Activated CD4-positive, alpha-beta T cell treated with anti-CD3 and anti-CD28 coated beads, Interleukin-2, amount 50 U/mL, for 24 hours (primary cell): ENCODE measurements at places on chromosomes 13 and 19.

DNA sequence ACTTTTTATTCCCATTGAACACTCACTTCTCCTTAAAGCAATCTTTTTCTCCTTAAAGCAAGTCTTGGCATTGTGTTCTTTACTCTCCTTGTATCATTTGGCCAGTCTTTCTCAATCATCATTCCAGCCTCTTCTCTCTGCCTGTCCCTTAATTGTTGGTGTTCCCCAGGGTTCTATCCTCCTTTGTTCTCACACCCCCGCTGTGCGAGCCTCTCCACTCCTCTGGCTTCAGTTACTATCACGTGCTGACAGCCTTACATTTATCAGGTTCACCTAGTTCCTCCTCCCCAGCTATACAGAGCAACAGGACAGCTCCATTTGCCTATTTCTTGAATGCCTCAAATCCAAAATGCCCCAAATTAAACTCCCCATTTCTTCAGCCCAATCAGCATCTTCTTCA lies 24.6 kb downstream of the CYSLTR2 start:
- no peak for DNase-seq

DNA sequence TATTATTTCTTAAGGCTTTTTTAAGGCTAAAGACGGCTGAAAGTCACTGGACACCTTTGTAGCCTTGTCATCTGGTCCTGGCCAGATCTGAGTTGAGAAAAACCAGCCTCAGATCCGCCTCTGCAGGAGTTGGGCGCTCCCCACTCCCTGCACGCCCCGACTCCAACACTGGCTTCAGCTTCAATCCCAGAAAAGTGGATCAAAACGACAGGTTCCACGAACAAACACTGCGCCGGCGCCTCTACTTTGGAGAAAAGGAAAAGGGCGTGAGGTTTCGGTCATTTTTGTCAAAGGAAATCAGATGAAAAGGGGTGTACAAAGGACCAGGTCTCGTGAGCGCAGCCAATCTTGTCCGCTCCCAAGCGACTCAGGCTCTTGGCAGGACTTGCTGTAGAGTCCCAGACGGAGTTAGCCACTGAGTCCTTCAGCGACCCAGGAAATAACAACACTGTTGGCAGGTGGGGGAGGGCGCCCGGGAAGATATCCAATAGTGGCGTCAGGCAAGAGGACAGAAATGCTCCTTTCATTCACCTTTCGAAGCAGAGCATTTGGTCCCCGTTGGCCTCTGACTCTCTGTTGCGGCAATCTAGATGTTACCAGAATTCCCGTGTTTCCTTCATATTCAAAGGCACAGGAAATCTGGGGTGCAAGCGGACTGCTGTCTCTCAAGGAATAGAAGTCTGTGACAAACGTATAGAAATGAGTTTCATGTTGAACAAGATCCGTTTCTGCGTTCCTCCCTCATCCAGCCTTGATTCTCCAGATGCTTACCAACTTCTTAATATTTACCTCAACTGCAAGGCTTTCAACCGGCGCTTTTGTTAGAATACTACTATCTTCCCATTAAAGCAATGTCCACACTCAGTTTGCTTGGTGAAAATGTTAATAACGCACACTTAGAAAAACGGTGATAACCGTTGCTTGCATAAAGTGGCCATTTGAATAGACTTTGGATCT lies 1.8 kb upstream of the CCNA1 start:
- no peak for DNase-seq

GRCh38 chr19:51586103-51586728 lies 15.1 kb downstream of the ZNF175 start:
- no peak for DNase-seq

DNA sequence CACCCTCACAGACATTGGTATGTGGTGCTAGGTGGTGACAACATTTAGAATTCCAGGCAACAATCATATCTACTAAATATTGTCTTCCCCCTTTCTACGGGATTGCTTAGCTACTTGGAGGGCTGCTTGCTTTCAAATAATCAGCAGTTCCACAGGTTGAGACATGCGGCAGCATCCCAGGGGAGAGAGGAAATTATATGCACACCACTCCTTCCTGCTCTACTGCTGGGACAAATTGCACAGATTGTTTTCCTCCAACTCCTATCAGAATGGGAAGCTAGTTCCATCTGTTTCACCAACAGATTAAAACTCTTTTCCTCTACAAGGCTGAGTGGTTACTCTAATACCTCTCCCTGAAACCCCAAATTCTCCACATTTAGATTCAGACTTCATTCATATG lies 275.4 kb downstream of the DNAJC15 start:
- DNase-seq, result no peak

- DNase-seq, result no peak
These were observed 20.8 kb downstream of the RANBP3 start for GRCh38 chr19:5957170-5957569.

DNA sequence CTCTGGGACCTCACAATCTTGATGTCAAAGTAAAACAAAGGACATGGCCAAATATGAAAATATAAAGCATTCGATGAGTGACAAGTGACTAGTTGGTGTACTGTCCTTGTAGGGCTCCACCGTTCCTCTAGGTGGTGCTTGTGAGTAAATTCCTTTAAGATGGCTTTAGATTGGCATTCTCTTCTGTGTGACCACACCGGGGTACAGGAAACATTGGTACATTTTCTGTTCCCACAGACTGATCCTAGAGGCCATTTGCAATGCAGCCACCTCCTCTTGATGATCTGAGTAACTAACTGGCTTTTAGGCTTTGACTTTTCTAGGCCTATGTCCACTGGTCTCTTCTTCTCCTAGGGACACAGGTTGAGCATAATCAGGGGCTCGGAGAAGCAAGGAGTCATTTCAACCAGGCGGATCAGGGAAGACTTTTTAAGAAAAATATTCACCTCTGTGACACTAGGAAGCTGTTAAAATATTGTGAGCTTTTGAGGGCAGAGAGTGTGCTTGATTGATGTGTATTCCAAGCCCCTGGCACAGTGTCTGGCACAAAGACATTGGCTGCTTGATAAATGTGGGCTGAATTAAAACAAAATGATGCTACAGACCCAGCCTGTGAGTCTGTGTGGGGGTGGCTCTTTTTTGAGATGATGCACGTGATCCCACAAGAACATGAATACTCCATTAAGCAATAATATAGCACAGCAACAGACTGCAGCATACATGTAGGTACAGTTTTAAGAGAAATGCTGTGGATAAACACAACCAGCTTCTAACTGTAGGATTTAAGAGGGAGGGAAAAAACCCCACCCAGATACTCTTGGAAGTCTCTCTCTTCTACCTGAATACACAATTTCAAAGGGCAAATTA lies 21.0 kb downstream of the EPSTI1 start:
- DNase-seq, result no peak

DNA sequence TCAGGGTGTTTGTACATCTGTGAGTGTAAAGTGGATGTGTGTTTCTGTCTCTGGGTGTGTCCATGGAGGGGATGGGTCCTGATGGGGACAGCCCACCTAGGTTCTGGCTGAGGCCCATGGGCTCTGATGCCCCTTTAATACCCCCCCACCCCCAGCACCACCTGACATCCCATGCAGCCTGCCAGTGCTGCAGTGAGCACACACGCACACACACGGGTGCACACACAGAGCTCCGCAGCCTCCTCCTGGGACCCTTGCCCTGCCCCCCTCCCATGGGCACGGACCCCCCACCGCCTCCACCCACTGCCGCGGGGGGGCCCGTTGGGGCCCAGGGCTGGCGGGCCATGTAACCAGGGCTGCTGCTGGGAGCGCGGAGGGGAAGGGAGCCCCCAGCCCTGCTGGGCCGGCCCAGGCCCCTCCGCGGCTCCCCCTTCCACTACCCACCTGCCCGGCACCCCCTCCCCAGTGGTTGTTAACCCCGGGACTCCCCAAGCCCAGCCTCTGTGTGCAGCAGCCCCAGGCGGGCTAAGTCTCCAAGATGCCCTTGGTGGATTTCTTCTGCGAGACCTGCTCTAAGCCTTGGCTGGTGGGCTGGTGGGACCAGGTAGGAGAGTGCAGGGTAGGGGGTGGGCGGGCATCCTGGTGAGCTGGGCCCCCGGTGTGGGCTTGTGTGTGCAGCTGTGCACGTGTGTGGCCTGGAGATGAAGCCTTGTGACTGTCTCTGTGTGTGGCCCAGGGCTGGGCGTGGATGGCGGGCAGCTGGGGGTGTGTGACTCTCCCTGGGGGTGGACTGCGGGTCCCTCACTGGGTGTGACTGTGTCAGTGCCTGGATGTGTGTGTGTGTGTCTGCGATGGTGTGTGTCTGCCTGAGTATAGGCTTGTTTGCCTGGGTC lies 32.6 kb downstream of the PDE4A start:
- DNase-seq, result no peak

- DNase-seq, result no peak
These were observed 383.1 kb downstream of the DLEU7 start for GRCh38 chr13:50460358-50460757.

DNA sequence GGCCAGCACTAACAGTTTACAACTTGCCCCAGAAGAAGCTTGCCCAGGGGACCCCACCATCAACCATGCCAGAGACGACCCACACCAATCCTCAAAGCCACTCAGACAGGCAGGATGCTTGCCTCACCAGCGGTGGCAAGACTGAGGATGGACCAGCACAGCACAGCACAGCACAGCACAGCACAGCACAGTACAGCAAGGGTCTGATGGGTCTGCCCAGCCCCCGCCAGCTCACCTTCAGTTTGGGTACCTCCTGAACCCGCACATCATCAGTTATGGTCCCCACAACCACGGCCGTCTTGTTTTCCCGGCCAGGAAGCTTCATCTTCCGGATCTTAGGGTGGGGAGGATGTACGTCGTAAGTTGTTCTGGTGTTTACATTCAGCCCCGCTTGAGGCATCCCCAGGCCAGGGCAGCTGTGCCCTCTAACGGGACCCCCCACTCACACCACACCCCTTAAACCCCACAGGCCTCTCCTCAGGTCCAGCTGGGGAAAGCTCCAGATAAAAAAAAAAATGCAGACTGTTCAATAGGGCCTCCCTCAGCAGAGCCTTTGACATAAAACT lies 1.7 kb upstream of the FAM83E start:
- no peak for DNase-seq

DNA sequence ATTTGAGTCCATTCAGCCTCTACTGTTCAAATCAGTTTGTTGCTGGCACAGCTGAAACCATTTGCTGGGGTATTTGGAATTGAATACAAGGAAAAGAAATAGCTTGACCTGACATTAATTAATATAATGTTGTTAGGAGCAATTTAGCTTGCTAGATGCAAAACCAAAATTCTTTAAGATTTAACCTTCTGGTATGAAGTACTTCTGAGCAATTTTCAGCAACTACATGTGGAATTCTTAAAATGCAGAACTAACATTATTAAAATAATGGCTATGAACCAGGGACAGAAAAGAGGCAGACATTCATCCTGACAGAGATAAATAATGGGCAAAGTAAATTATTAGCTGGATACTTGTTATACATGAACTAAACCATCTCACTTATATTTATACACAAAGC lies 160.0 kb upstream of the MIR17HG start:
- no peak for DNase-seq

DNA sequence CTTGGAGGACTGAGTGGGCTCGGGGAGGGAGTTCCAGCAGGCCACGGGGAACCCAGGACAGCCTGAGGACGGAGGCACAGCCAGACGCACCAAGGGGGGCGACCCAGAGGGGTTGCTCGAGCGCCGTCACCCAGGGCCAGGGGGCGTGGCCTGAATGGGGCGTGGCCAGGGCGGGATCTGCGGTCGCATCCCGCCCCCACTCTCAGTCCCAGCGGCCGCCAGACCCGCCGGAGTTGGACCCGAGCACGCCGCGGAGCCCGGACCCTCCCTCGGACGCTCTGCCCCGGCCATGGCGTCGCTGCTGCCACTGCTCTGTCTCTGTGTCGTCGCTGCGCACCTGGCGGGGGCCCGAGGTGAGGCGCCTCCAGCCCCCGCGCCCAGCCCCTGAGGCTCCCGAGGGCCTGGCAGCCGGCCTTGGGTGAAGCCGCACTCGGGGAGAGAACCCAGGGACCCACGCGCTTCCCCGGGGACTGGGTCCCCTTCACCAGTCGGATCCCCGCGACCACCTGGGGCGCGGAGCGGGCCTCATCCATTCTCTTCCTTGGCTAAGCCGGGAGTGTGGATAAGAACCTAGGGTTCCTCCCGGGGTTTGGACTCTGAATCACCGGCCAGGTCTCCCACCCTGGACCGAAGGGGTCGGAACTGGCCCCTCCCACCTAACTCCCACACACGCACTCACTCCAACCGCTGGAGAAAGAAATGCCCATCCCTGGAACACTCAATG lies at the start of gene CILP2:
Gene CILP2 (plus strand): TSS at position 205 of the 724 bp plus-strand sequence. CDS start 85 bp downstream, at position 290.
- no peak for DNase-seq

DNA sequence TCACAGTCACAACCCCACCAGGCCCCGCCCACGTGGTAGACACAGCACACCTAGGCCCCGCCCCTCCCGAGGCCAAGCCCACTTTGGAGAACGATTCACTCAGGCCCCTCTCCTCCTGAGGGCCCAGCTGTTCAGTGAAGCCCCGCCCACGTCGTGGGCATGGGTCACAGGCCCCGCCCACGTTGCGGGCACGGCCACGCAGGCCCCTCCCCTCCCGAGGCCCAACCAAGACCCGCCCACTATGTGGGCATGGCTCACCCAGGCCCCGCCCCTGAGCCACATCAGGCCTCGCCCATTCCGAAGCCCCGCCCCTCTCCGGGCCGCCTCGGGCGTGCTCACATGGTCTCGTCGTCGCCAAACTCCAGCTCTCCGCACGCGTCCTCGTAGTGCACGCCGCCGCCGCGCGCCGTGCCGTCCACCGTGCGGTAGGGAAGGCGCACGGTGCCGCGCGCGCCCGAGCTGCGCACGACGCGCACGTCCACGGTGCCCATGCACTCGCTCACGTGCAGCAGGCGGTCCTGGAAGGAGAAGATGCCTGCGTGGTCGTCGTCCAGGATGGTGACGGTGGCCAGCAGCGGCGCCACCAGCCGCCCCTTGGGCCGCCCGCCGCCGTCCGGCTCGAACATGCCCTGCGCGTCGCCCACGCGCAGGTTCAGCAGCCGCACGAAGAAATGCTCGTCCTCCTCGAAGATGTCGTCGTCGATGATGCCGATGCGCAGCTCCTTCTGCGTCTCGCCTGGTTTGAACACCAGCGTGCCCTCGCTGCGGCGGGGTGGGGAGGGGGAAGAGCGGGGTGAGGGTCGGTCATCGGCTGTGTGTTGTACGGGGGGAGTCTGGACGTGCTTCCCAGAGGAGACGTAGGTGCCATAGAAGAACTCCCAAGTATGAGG lies 24.0 kb downstream of the SLC8A2 start:
- peak; percentile 35 for DNase-seq

- DNase-seq, result no peak
These were observed 202.1 kb upstream of the GPR12 start for GRCh38 chr13:26962671-26963070.

DNA sequence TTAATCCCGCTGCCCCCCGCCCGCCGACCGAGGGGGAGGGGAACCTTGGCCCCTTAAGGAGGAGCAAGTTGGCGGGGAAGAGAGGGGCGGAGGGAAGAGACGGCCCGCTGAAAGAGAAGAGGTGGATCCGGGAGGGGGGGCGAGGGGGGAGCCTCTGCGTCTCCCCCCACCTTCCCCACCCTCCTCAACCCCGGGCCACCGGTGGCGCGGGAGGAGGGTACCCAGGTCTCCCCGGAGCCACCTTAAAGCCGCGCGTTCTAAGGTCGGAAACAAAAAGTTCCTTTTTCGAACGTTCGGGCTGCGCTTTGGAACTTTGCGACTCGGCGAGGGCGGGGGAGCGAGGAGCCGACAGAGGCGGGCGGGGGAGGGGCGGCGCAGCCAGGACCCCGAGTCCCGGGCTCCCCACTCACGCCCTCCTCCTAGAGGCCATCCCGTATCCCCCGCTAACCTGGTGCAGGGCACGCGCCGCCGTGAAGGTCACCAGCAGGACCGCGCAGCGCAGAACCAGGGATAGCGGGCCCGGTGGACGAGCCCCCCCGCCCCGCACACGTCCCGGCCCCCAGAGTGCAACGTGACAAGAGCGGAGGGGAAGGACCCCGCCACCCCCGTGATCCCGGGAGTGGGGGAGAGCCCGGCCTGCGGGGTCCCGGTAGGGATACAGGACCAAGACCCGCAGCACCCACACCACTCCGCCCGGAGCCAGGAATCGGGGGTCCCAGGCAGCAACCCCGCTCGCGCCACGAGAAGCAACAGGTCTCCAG lies 659 bp downstream of the ERF start:
- DNase-seq, result peak; percentile 52
